ENCODE measurements at places on chromosomes 16 and 17. TPM values are rescaled to one million over a fixed set of nuclear protein-coding genes. Genes with fewer than 3 reads are reported as not detected.

- no peaks in the 10 kb centered on the region for H3K36me3 ChIP-seq
- H3K4me3 ChIP-seq, result no peak overlapping the region
- H3K27me3 ChIP-seq, result no peaks in the 10 kb centered on the region
- H3K27ac ChIP-seq, result peak overlapping the region; percentile 23
- H3K4me1 ChIP-seq, result peaks cover 19% of the 10 kb centered on the region
Measured at GRCh38 chr16:69233124-69233523, 46.2 kb downstream of the SNTB2 start.

DNA sequence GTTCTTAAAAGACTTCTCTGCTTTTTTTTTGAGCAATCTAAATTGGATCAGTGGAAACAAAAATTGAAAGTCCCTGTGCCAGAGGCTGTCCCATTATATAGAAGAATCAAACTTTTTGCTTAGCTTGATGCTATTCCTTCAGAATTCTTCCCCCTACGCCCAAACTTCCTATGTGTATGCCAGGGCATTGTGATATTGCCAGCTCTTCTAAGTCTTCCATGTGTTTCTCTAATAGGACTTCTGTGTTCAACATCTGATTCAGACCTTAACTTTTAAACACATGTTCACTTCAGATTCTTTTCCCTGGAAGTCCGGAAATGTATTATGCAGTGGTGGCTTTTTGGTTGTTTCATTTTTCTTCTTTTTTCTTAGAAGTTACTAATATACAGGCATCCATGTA, 18.7 kb downstream of the PTRH2 start:
- no peaks in the 10 kb centered on the region for H3K4me1 ChIP-seq
- H3K27ac ChIP-seq, result no peak overlapping the region
- DNase-seq, result no peak
- no peak overlapping the region for H3K4me3 ChIP-seq
- H3K36me3 ChIP-seq, result peaks cover 47% of the 10 kb centered on the region

The KRT16 gene
- total RNA-seq, result 1.4 TPM

The KRTAP2-2 gene
- not detected for total RNA-seq

DNA sequence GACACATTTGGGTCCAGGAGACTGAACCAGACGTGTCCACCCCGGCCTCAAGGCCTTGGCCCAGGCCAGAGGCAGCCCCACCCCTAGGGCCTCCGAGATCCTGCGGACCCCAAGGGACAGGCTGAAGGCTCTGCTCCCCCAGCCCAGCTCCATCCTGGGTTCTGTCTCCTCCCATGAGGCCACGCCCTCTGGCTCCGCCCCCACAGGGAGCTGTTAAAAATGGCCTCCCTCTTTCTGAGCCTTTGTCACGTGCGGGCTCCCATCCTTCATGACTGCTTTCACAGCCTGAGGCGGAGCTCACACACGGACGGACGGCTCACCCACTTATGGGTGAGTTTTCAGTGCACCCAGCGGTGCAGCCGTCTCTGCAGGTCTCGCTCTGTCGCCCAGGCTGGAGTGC, 6.5 kb upstream of the CACNA1H start:
- no peaks in the 10 kb centered on the region for H3K36me3 ChIP-seq
- no peak overlapping the region for H3K4me3 ChIP-seq

DNA sequence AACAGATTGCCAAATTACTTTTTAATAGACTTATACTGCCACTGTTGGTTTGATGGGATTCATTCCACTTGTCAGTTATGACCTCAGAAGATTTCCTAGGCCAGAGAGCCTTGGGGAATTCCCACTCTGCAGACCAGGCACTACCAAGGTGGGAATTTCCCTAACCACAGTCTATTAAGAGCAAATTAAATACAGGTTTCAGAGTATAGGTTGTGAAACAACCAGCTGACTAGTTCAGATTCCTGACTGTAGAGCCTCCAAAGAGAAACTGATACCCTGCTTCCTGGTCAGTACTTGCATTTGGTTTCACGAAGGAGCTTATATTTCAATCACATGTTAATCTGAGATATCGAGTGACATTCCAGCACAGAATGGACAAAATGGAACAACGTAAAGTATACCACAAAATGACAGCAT, 186.5 kb downstream of the STX8 start:
- H3K4me1 ChIP-seq, result peaks cover 39% of the 10 kb centered on the region
- H3K4me3 ChIP-seq, result peak overlapping the region; percentile 7
- H3K27me3 ChIP-seq, result no peaks in the 10 kb centered on the region
- no peak for DNase-seq
- H3K36me3 ChIP-seq, result peaks cover 17% of the 10 kb centered on the region

DNA sequence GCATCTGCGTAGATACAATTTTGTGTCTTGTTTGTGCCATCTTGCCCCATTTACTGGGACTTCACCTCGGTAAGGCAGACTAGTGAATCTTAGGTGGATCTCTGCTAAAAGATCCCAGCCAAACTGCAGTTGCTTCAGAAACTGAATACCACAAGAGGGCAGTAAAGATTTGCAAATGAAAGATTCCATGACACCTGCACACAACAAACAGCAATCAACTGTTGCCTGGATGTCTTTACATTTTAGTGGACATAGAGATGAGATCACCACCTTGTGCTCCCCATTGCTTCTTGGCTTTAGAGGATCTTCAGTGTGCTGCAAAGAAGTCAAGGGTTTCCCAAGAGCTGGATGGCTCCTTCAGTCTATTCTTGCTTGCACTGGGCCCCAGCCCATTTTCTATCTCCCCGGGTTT, 119.2 kb upstream of the CACNG5 start:
- peak overlapping the region; percentile 13 for H3K27ac ChIP-seq
- no peaks in the 10 kb centered on the region for H3K27me3 ChIP-seq
- H3K4me3 ChIP-seq, result no peak overlapping the region
- H3K4me1 ChIP-seq, result peaks cover 25% of the 10 kb centered on the region
- DNase-seq, result no peak

DNA sequence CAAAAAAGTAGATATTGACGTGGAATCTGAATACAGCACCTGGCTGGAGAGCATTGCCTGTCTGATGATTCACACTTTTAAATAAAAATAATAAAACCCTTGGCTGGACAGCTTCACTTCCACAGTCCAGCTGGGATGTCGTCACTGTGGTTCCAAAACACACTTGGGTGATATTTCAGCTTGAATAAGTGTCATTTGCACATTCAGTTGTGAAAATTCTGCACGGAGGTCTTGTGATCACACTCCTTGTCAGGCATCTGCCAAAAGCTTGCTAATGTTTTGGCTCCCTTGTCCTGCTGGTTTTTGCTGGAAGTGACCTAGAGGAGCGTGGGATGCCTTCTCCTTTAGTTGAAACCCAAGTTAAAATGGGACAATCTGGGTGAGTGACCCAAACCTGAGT, 60.7 kb downstream of the PCTP start:
- no peak overlapping the region for H3K4me3 ChIP-seq
- H3K36me3 ChIP-seq, result no peaks in the 10 kb centered on the region
- no peaks in the 10 kb centered on the region for H3K4me1 ChIP-seq
- H3K27me3 ChIP-seq, result no peaks in the 10 kb centered on the region
- no peak for DNase-seq
- no peak overlapping the region for H3K27ac ChIP-seq

- no peaks in the 10 kb centered on the region for H3K4me1 ChIP-seq
- no peak overlapping the region for H3K4me3 ChIP-seq
- peaks cover 3% of the 10 kb centered on the region for H3K27me3 ChIP-seq
- DNase-seq, result no peak
- no peak overlapping the region for H3K27ac ChIP-seq
Measured at GRCh38 chr16:71384073-71384724, 25.7 kb downstream of the CALB2 start.

- H3K36me3 ChIP-seq, result peaks cover 2% of the 10 kb centered on the region
- peaks cover 15% of the 10 kb centered on the region for H3K27me3 ChIP-seq
- DNase-seq, result no peak
- no peak overlapping the region for H3K27ac ChIP-seq
Measured at GRCh38 chr16:65988024-65988595, 378.4 kb upstream of the CDH5 start.

- no peaks in the 10 kb centered on the region for H3K27me3 ChIP-seq
- no peaks in the 10 kb centered on the region for H3K36me3 ChIP-seq
- no peak overlapping the region for H3K27ac ChIP-seq
Measured at GRCh38 chr16:83681381-83681956, 126.3 kb upstream of the HSBP1 start.

- H3K27me3 ChIP-seq, result no peaks in the 10 kb centered on the region
- no peak overlapping the region for H3K4me3 ChIP-seq
- no peak overlapping the region for H3K27ac ChIP-seq
- H3K4me1 ChIP-seq, result peaks cover 27% of the 10 kb centered on the region
Measured at GRCh38 chr17:74778960-74779359, 2.8 kb upstream of the NAT9 start.

GRCh38 chr17:57945996-57946797, 9.0 kb downstream of the CUEDC1 start:
- peak overlapping the region; percentile 85 for H3K27ac ChIP-seq
- no peaks in the 10 kb centered on the region for H3K36me3 ChIP-seq
- H3K4me1 ChIP-seq, result peaks cover 79% of the 10 kb centered on the region
- H3K27me3 ChIP-seq, result no peaks in the 10 kb centered on the region

The KCNG4 gene
- total RNA-seq, result not detected

GRCh38 chr17:35543856-35544255, 6.4 kb upstream of the SLFN12L start:
- H3K27me3 ChIP-seq, result peaks cover 37% of the 10 kb centered on the region
- H3K4me1 ChIP-seq, result peaks cover 14% of the 10 kb centered on the region
- no peak for DNase-seq
- no peak overlapping the region for H3K4me3 ChIP-seq
- no peaks in the 10 kb centered on the region for H3K36me3 ChIP-seq
- H3K27ac ChIP-seq, result no peak overlapping the region

- H3K4me1 ChIP-seq, result peaks cover 16% of the 10 kb centered on the region
- H3K4me3 ChIP-seq, result no peak overlapping the region
- H3K27ac ChIP-seq, result no peak overlapping the region
- DNase-seq, result no peak
- H3K36me3 ChIP-seq, result no peaks in the 10 kb centered on the region
- peaks cover 15% of the 10 kb centered on the region for H3K27me3 ChIP-seq
Measured at GRCh38 chr17:80499961-80500665, 23.7 kb upstream of the NPTX1 start.

DNA sequence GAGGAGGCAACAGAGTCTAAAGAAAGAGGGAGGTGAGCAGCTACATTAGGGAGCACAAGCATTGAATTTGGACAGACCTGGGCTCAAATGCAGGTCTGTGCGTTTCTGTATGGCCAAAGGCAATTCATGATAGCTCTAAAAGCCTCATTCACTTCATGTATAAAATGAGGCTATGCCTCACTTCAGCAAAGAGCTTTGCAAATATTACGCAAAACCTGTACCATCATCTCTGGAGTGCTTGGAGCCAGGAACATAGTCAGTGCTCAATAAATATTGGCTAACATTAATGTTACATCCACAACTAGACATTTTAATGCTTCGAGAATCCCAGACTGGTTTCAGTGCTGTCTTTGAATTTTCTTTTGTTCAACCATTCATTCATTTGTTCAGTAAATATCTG, 254.7 kb upstream of the CDH11 start:
- H3K4me1 ChIP-seq, result peaks cover 4% of the 10 kb centered on the region
- H3K4me3 ChIP-seq, result no peak overlapping the region
- no peak overlapping the region for H3K27ac ChIP-seq
- H3K27me3 ChIP-seq, result no peaks in the 10 kb centered on the region
- H3K36me3 ChIP-seq, result no peaks in the 10 kb centered on the region

The TBC1D3I gene
- 0.42 TPM for total RNA-seq

DNA sequence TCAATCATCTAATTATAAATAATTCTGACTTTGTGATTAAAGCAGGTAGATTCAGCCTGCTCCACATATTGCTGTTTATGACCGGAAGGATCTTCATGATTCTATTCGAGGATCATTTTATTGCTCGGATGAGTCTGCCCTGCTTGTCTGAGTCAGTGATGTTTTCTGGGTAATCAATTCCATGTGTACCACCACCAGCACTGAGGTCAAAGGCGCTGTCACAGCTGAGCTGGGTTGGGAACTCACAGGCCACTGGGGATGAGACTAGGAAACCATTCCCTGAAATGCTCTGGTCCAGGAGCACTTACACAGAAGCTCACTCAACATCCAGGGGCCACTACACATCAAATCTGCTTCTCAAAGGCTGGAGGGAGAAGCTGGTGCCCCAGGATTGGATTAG, 30.4 kb upstream of the ERN1 start:
- H3K36me3 ChIP-seq, result peaks cover 16% of the 10 kb centered on the region
- no peak overlapping the region for H3K27ac ChIP-seq
- H3K27me3 ChIP-seq, result no peaks in the 10 kb centered on the region
- no peak for DNase-seq
- H3K4me1 ChIP-seq, result peaks cover 42% of the 10 kb centered on the region

DNA sequence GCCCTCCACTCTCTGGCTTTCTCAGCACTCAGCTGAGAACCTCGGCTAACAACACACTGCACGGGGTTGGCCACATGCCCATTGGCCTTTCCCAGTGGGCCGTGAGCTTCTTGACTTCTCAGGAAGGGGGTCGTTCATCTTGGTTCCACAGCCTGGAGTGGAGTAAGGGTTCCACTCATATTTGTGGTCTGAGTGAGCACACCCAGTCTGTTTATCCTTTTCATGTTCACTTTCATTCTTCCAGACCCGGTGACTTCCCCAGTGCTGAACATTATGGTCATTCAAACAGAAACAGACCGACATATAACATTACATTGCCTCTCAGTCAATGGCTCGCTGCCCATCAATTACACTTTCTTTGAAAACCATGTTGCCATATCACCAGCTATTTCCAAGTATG, 8.2 kb downstream of the MILR1 start:
- DNase-seq, result no peak
- H3K27me3 ChIP-seq, result peaks cover 7% of the 10 kb centered on the region
- peaks cover 18% of the 10 kb centered on the region for H3K4me1 ChIP-seq

DNA sequence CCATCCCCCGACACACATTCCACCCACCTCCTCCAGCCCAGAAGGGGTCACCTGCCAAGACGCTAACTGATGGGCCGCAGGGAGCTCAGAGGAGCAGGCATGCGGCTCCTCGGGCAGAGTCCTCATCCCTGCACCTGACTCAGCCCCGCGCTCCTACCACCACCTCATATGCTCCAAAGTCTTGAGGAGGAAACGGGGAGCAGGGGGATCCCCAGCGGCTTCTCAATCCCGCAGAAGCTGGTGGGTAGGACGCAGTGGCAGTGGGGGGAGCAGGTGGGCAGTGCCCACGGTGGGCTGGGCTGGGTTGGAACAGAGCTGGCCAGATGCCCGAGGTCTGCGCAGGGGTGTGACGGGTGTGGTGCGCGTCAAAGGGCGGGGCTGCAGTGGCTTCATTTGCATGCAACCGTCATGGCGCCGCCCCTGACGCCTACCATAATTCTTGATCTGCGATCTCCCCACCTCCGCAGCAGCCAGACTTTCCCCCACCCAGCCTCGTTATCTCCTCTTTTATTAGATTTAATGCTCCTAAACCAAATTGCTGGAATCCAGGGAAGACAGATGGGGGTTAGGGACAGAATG, 39.0 kb upstream of the EMP2 start:
- DNase-seq, result no peak
- peaks cover 3% of the 10 kb centered on the region for H3K4me1 ChIP-seq
- peaks cover 19% of the 10 kb centered on the region for H3K27me3 ChIP-seq
- no peak overlapping the region for H3K27ac ChIP-seq
- no peak overlapping the region for H3K4me3 ChIP-seq

The FAM234A gene
- 171 TPM for total RNA-seq

DNA sequence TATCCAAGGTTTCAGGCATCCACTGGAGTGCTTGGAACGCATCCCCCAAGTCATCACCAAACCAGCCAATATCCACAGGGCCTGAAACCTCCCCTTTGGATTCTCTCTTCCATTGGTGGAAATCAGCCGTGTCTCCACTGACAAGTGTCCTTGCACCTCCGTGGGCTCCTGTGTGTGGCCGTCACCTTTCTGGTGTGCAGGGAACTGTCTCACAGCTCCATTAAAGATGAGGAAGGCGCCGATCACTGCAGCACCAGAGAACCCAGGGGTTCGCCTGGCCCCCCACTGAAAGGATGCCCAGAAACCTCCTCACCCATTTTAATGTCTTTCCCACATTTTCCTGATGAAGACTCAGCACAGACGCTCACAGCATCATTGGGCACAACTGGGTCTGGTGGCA, 17.8 kb upstream of the METRNL start:
- DNase-seq, result no peak
- H3K27ac ChIP-seq, result no peak overlapping the region
- H3K36me3 ChIP-seq, result no peaks in the 10 kb centered on the region
- no peak overlapping the region for H3K4me3 ChIP-seq
- no peaks in the 10 kb centered on the region for H3K4me1 ChIP-seq
- no peaks in the 10 kb centered on the region for H3K27me3 ChIP-seq

The PTX4 gene
- not detected for total RNA-seq
